Aorta (tissue), 5 donors: ENCODE measurements at places on chromosomes 3 and 15. TPM values are rescaled to one million over a fixed set of nuclear protein-coding genes. Genes with fewer than 3 reads are reported as not detected.

The NEK4 gene
- total RNA-seq = 21.7 TPM

The ZCWPW2 gene
- 1.1 TPM for total RNA-seq

The NME9 gene
- 0.93 TPM for total RNA-seq

The RARB gene
- total RNA-seq = 5.9 TPM

The BOC gene
- 164 TPM for total RNA-seq
